ENCODE measurements at places on chromosomes 1 and 21.

GRCh38 chr1:145975216-145975615 lies 10.7 kb downstream of the POLR3GL start:
- no peak for DNase-seq

GRCh38 chr1:235875036-235875597 lies 8.4 kb upstream of the LYST start:
- no peak for DNase-seq

GRCh38 chr1:157944663-157945280 lies 48.7 kb upstream of the KIRREL1 start:
- no peak for DNase-seq

GRCh38 chr1:87148661-87149060 lies 180.0 kb upstream of the LMO4 start:
- no peak for DNase-seq

- DNase-seq, result no peak
Measured at GRCh38 chr1:206062464-206062863, 9.5 kb downstream of the RHEX start.

All from GM13976 (cell line).